ENCODE measurements at places on chromosomes 4 and X. TPM values are rescaled to one million over a fixed set of nuclear protein-coding genes. Genes with fewer than 3 reads are reported as not detected.

DNA sequence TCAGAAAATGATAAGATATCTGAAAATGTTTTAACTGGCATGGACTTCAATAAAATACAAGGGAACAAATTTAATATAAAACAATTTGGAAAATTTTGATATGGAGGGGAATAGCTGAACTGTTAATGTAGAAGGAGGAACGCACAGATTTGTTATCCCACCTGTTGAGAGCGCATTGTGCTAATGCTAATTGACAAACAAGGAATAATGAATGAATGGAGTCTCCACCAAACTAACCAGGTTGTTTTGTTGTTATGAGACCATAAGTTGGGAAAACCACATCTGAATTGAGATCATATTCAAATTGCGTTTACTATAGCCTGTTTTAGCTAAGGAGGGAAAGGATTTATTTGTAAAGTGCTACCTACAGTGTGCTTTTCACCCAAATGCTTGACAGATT, 195.6 kb downstream of the ADGRL3 start:
- no peaks in the 10 kb centered on the region for H3K27me3 ChIP-seq
- no peaks in the 10 kb centered on the region for H3K4me1 ChIP-seq
- no peak overlapping the region for H3K27ac ChIP-seq
- H3K4me3 ChIP-seq: no peak overlapping the region
- no peak for DNase-seq

DNA sequence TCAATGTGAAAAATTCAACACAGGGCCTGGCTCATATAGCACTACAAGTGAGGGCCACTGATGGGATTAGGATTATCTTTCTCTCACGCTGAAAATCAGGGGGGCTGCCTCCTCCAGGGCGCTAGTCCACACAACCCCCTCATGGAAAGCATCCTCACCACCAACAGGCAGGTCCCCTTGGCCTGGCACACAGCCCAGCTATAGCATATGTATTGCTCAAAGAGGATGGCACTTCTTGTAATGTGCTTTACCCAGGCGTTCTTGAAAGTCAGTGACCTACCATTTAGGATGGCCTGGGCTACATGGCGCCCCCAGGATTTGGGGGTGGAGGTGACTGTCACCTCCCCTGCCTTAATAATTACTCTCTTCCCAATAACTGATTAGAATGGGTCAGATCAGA, 71.0 kb upstream of the LSM6 start:
- H3K4me3 ChIP-seq: no peak overlapping the region
- no peak overlapping the region for H3K27ac ChIP-seq
- no peaks in the 10 kb centered on the region for H3K4me1 ChIP-seq
- H3K36me3 ChIP-seq: no peaks in the 10 kb centered on the region

The MTTP gene
- total RNA-seq: 1.2 TPM

DNA sequence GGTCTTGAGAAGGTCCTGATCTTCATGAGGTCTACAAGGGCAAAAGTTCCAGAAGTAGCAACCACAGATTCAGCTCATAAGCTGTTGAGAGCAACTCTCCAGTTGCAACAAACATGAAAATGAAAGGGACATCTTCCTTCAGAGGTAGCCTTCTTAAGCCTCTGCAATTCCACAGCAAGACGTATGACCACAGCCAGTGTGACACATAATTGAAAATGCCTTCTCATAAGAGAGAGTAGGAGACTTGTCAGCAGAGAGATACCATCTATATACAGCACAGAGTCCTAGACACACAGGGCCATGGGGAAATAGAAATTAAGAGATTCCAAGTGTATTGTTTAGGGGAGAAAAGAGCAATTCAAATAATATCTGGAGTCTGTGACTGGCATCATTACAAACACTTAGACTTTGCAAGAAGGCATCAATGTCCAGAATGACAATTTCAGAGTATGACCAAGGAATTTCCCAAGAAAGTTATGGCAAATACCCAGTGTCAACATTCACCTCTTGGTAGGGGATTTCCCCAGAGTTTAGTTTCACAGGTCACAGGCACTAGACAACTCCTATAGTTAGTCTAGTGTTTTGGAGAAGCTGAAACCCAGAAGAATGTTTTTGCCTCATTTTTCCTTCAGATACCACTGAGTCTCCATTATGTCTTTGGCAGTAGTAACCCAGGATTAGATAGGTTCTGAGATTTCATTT, 340.3 kb downstream of the ZNF674 start:
- H3K27ac ChIP-seq: no peak overlapping the region
- no peaks in the 10 kb centered on the region for H3K4me1 ChIP-seq
- DNase-seq: no peak
- H3K36me3 ChIP-seq: no peaks in the 10 kb centered on the region
- H3K27me3 ChIP-seq: no peaks in the 10 kb centered on the region

DNA sequence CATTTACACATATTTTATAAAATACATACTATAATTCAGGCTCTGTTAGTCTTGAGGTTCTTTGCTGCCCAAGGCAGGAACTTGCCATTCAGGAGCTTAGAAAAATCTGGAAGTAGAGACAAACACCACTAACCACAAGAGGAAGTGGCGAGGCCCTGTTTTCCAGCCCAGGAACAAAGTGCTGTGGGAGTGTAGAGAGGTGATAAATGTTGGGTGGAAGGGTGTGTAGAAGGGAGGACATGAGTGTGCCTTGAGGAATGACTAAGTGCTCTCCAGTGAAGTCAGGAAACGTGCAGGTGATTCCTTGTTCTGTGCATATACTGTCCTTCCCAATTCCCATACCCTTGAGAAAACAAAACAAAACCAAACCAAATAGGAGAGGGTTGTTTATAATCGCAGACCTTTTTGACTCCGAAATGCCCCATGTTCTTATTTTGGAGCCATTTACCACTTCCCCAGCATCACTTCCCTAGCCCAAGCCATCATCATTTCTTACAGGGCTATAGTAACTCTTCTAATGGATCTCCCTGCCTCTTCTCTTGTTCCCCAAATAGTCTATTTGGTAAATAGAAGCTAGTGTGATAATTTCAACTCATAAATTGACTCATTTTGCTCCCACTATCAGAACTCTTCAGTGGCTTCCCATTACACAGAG, 83.2 kb downstream of the GPAT3 start:
- peak overlapping the region; percentile 50 for H3K27ac ChIP-seq
- no peaks in the 10 kb centered on the region for H3K36me3 ChIP-seq
- no peaks in the 10 kb centered on the region for H3K27me3 ChIP-seq
- peaks cover 18% of the 10 kb centered on the region for H3K4me1 ChIP-seq
- no peak for DNase-seq
- no peak overlapping the region for H3K4me3 ChIP-seq

GRCh38 chr4:10413177-10413576, 44.0 kb downstream of the ZNF518B start:
- H3K36me3 ChIP-seq: no peaks in the 10 kb centered on the region
- no peak overlapping the region for H3K4me3 ChIP-seq
- no peaks in the 10 kb centered on the region for H3K27me3 ChIP-seq
- H3K27ac ChIP-seq: no peak overlapping the region
- peaks cover 2% of the 10 kb centered on the region for H3K4me1 ChIP-seq

The CENPVL3 gene
- total RNA-seq: not detected

GRCh38 chr4:74441744-74442143, 3.2 kb upstream of the AREG start:
- no peak for DNase-seq
- H3K27ac ChIP-seq: no peak overlapping the region
- H3K4me1 ChIP-seq: peaks cover 7% of the 10 kb centered on the region
- H3K27me3 ChIP-seq: no peaks in the 10 kb centered on the region
- H3K36me3 ChIP-seq: no peaks in the 10 kb centered on the region
- H3K4me3 ChIP-seq: no peak overlapping the region

The SPANXD gene
- total RNA-seq: not detected

DNA sequence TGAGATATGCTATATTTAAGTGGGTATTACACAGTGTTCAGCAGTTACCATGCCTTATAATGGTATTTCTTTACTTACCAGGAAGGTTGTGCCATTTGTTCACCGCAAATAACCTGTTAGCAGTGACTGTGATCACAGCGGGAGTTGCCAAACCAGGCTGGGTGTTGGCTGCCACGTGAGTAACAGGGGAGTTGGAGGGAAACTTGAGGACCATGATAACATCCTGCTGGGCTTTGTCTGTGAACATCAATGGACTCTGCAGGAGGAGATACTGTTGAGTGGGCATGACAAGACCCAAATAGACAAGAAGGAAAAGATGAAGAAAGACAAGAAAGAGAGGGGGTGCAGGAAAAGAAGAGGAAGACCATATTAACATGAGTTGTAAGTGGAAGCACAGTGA, 242.9 kb downstream of the DCLK2 start:
- H3K27me3 ChIP-seq: no peaks in the 10 kb centered on the region
- no peak for DNase-seq
- no peak overlapping the region for H3K4me3 ChIP-seq
- no peak overlapping the region for H3K27ac ChIP-seq
- H3K36me3 ChIP-seq: no peaks in the 10 kb centered on the region

DNA sequence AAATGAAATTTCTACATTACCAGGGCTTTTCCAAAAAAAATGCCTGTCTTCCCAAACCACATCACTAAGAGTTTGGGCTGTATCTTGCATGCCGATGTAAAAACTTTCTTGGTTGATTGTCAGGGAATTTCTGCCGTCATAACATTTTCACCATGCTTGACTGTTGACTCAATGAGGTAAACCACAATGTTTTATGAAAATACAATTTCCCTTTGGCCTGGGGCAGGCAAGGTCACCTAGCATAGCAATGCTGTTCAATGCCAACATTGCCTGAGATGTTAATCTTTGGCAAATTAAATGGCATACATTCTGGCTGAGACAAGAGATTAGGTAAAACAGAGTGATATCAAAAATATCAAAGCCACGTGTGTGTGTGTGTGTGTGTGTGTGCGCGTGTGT, 137.1 kb upstream of the TBL1X start:
- H3K27me3 ChIP-seq: no peaks in the 10 kb centered on the region
- no peak overlapping the region for H3K27ac ChIP-seq
- no peak overlapping the region for H3K4me3 ChIP-seq
- no peak for DNase-seq

DNA sequence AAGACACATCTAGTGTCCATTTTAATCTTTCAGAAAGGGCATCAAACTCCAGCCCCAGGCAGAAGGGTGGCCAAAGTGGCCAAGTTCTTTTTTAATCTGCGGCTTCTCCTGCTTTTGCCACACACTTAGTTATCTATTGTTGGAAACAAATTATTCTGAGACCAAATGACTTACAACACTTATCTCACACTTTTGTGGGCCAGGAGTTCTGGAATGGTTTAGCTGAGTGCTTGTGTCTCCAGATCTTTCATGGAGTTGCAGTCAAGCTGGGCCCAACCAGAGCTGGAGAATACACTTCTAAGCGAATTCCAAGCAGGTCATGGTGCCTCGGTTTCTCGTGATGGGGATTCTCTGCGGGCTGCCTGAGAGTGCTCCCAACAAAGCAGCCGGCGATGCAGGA, 4.0 kb downstream of the TXK start:
- no peak overlapping the region for H3K4me3 ChIP-seq
- H3K36me3 ChIP-seq: no peaks in the 10 kb centered on the region
- DNase-seq: no peak
- no peak overlapping the region for H3K27ac ChIP-seq

GRCh38 chr4:4969298-4969697, 50.0 kb downstream of the CYTL1 start:
- no peak overlapping the region for H3K4me3 ChIP-seq
- no peak overlapping the region for H3K27ac ChIP-seq
- no peaks in the 10 kb centered on the region for H3K4me1 ChIP-seq

DNA sequence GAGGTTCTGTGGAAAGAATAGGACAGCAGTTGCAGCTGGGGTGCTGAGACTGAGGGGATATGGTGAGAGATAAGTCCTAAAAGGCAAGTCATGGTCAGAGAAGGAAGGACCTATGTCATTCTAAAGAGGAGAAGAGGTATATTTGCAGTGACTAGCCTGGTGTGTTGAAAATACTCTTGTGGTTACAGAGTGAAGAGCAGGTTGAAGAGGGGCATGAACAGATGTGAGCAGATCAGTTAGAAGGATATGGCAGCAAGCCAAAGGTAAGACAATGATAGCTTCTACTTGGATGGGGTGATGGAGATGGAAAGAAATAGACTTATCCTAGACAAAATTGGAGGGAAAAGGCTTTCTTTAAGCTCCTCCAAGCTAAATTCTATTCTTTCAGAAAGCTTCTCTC, 469.8 kb upstream of the CPEB2 start:
- H3K27me3 ChIP-seq: no peaks in the 10 kb centered on the region
- no peaks in the 10 kb centered on the region for H3K36me3 ChIP-seq
- H3K27ac ChIP-seq: no peak overlapping the region
- no peaks in the 10 kb centered on the region for H3K4me1 ChIP-seq
- no peak overlapping the region for H3K4me3 ChIP-seq
- no peak for DNase-seq

- no peaks in the 10 kb centered on the region for H3K27me3 ChIP-seq
- H3K4me3 ChIP-seq: no peak overlapping the region
- H3K4me1 ChIP-seq: no peaks in the 10 kb centered on the region
- H3K27ac ChIP-seq: no peak overlapping the region
- DNase-seq: no peak
Observed at GRCh38 chrX:22424919-22425318, 152.2 kb downstream of the CBLL2 start.

The NSUN7 gene
- total RNA-seq: 0.83 TPM
